ENCODE measurements at places on chromosomes 12 and 14.

DNA sequence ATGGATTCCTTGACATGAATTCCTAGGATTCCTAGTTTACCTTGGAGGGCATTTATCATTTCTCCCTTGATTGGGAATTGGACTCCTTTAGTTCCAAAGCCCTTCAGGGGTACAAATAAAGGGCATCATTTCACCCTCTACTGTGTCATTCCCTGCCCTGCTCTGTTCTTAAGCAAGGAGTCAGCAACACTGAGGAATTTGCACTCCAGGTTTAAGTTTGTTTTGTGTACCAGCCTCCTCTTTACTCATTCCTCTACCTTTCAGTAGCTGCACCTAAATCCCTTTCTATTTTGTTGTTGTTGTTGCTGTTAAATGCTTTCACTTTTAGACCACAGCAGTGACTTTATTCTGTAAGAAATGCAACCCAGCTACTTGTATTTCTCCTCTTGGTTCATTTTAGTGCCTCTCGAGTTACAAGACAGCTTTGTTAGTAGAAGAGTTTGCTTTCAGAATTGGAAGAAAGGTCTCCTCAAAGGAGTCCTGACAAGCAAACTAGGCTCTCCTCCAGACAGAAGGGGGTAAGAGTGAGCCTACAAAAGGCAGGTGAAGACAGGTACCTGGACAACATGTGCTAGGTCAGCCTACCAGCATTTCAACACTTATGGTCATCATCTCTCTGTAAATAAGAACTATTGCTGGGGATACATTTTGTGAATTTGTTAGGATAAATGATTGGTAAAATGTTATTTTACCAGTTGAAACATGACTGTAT is 90.0 kb downstream of the RMST start:
- no peak for DNase-seq

GRCh38 chr14:34018564-34019244 is 67.8 kb upstream of the EGLN3 start:
- no peak for DNase-seq

DNA sequence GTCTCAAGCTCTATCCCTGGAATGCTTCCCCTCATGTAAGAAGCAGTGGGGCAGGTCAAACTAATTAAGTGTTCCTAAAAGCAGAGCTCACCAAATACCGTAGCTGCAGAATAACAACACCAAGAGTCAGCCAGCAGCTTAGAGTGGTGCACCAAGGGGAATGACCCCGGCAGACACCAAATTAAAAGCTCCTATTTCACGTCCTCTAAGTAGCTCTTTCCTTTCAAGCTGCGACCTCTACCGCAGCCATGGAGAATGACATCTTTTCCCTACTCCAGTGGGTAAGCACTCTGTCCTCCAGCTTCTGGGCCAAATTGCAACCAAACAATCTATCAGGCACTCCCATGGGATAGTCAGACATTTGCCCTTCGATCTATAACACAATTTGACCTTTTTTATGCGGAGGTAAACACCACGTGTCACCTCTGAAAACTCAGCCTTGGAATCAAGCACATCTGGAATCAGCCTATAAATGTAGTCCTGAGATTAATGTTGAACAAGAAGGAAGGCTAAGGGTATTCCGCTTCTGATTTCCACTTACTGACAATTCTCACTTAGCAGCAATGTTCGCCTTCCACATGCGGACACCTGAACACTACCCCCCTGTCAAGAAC is 67.6 kb upstream of the CDKN3 start:
- DNase-seq, result peak; percentile 72

GRCh38 chr12:52284562-52285171 is 6.7 kb downstream of the KRT81 start:
- no peak for DNase-seq

DNA sequence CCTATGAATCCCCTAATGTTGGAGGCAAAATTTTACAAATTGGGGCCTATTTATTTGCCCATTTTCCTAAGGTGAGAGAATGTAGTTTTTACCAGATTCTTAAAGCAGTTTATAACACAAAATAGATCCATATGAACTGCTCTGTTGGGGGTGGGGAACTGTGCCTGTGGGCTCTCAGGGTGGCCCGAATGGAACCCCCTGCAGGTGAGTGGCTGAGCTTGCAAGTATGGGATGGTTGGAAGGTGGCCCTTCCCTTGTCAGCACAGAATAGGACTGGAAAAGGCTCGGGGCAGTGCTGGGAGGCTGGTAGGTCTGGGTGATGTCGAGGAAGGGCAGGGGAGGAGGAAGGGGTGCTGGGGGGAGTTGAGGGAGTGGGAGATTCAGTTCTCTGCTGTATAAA is 4.9 kb downstream of the VSX2 start:
- DNase-seq, result peak; percentile 66

- no peak for DNase-seq
These were observed 64.4 kb upstream of the OSBPL8 start for GRCh38 chr12:76623931-76624330.

DNA sequence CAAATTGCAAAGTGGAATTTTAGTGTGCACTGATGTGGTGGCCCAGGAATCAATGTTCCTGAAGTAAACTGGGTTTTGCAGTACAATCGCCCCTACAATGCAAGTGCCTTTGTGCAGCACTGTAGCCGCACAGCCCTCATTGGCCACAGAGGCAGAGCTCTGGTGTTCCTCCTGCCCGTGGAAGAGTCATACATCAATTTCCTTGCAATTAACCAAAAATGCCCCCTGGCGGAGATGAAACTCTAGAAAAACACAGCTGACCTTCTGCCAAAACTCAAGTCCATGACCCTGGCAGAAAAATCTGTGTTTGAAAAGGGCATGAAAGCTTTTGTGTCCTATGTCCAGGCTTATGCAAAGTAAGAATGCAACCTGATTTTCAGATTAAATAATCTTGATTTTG is 117.9 kb upstream of the PRB2 start:
- DNase-seq, result peak; percentile 19

DNA sequence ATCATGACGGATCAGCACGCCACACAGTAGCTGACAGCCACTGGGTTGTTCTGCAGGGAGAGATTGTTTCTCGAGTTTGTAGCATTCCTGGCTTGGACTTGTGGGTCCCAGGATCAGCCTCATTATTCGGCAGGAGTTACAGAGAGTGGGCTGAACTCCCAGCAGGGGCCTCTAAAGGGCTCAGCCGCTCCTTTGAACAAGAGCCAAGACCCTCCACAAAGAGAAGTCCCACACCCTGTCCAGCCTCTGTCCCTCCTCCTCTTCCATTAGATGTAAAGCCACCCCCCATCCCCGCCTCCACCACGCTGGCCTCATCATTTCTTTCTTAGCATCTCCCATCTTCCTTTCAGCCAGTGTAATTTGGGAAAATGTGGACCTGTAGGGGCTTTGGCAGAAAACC is 96.7 kb upstream of the HSPB8 start:
- no peak for DNase-seq

- DNase-seq, result no peak
These were observed 86.5 kb downstream of the DAAM1 start for GRCh38 chr14:59274991-59275391.

GRCh38 chr12:5688226-5688625 is 256.3 kb downstream of the NTF3 start:
- no peak for DNase-seq

GRCh38 chr12:52093346-52093745 is 13.8 kb downstream of the SMIM41 start:
- no peak for DNase-seq

DNA sequence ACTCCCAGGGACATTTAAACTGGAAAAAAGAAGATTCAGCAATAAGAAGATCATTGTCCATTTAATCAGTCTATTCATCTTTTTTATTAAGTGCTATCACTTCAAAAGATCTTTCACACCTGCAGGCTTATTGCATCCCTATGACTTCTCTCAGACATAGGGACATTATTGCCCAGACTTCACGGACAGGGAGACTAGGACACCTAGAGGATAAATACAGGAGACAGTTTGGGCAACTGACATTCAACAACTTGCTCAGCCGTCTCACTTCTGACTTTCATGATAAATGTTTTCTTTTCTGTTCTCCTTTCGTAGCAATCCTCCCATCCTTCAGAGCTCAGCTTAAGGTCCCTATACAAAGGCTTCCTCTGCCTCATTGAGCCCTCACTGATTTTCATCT is 84.3 kb downstream of the TMEM30B start:
- peak; percentile 28 for DNase-seq

GRCh38 chr14:101719045-101719645 is 42.4 kb upstream of the PPP2R5C start:
- no peak for DNase-seq

DNA sequence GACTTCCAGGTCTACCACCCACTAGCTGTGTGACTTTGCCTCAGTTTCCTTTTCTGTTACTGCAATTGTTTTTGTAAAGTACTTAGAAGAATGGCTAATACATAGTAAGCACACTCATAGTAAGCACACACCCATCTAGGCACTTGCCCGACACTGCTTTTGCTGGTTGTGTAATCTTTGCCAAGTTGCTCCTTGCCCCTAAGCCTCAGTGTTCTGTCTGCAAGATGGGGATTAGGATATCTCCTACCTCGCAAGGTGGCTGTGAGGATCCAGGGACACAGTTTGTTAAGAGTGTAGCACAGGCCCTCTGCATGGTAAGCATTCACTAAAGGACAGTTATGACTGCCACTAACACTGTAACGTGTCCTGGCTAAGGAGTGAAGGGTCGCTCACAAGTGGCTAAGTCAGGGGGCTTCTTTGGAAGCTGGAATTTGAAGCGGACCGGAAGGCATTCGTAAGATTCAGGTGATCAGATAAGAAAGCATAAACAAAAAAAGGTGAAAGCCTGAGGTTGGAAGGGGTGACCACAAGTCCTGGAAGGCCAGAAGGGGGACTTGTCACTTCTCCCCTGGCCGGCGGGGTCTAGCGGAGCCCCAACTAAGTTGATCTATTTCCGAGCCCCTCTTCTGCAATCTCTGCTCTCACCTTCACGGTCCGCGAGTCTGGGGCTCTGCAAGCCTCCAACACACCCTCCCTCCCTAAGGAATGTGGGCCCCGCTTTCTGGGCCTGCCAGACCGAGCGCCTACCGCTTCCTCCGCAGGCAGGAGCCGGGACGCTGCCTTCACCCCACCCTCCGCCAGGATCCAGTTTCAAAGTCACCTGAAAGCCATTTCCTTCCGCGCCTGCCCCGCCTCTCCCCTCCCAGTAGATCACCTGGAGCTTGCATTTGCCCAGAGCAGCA is 1.5 kb upstream of the PLEKHG3 start:
- no peak for DNase-seq

DNA sequence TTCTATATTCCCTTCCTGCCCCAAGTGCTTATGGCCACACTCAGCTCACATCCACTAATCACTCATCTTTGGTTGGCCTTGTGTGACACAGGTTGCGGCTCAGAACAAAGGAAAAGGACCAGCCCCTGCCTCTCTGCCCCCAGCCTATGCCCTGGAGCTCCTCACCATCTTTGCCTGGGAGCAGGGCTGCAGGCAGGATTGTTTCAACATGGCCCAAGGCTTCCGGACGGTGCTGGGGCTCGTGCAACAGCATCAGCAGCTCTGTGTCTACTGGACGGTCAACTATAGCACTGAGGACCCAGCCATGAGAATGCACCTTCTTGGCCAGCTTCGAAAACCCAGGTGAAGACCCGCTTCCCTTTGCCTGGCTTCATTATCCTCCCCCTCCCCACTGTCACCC is 15.8 kb upstream of the OAS2 start:
- no peak for DNase-seq

GRCh38 chr14:68379510-68380328 is 413.1 kb downstream of the ZFP36L1 start:
- DNase-seq, result no peak

- DNase-seq, result no peak
These were observed 3.2 kb downstream of the CRIP2 start for GRCh38 chr14:105477660-105478397.

DNA sequence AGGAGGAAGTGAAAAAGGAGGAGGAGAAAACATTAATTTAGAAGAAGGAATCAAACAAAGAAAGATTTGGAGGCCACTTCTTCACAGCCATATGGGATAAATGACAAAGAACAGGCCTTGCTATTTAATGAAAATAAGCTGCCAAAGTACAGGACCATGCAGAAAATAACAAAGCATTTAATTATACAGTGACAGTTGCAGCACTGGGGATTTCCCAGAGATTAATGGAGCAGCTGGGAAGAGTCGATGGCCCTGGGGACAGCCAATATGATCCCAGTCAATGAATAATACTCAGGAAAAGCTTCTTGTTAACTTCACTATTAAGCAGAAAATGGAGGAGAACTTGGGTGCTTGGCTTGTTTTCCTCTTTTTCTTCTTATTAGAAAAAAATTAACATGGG is 34.6 kb downstream of the RERG start:
- no peak for DNase-seq

- DNase-seq, result no peak
These were observed 2.9 kb upstream of the COL2A1 start for GRCh38 chr12:48007206-48007605.

DNA sequence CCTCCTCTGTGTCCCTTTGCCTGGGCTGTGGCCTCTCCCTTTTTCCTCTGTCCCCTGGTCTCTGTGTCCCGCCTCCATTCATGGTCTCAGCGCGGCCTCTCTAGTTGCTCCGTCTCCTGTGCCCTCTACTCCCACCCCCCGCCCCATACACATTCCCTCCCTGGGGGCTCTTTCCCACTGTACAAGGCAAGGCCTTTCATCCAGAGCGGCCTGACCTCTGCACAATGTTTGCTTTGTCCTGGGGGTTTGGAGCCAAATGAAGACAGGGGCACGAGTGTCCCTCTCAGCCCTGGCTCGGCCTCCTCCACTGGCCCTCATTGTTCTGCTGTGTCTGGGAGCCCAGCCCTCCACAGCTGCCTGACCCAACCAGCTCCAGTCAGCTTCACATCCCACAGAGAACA is 678.6 kb downstream of the BCL11B start:
- no peak for DNase-seq

- DNase-seq, result no peak
These were observed 64.1 kb downstream of the LRP6 start for GRCh38 chr12:12202747-12203146.

- no peak for DNase-seq
These were observed 3.0 kb downstream of the ATP6V0A2 start for GRCh38 chr12:123715195-123715594.

DNA sequence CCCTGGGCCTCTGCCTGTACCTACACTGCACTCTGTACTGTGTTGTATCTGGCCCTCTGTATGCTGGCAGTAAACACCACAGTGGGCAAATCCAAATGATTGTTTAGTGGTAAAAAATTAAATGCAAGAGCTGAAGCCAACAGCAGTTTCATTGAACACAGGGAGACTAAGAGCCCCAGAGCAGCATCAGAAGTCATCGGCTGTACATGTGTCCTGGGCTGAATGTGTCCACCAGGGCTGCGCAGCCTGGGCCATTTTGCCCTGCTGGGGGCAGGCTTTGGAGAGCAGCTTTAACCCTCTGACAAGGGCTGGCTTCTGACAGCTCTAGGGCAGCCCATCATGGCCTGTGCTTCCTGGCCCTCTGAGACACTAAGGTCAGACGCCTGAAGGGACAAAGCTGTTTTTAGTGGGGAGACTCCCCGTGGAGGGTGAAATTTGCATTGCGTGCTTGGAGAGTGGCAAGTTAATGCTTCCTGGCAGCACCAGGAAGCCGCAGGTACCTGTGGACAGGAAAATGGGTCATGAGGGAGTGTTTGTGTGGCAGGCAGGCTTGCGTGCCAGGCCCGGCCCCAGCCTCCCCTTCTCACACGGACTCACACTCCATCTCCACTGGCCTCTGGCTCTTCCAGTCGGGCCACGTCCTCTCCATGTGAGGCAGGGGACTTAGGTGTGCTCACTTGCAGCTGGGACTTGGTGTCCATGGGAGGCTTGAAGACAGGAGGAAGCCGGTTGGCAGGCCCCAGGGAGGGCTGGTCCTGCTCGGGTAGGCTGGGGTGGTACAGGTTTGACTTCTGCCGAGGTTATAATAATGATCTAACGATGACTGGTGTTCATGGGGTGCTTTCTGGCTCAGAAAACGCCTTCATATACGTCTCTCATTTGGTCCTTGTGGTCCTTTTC is 150.1 kb downstream of the TSPAN9 start:
- no peak for DNase-seq

- no peak for DNase-seq
These were observed 27.3 kb downstream of the CLEC6A start for GRCh38 chr12:8483079-8483478.
